Psoas muscle (tissue), 8 donors: ENCODE measurements at places on chromosomes 6 and 20.

DNA sequence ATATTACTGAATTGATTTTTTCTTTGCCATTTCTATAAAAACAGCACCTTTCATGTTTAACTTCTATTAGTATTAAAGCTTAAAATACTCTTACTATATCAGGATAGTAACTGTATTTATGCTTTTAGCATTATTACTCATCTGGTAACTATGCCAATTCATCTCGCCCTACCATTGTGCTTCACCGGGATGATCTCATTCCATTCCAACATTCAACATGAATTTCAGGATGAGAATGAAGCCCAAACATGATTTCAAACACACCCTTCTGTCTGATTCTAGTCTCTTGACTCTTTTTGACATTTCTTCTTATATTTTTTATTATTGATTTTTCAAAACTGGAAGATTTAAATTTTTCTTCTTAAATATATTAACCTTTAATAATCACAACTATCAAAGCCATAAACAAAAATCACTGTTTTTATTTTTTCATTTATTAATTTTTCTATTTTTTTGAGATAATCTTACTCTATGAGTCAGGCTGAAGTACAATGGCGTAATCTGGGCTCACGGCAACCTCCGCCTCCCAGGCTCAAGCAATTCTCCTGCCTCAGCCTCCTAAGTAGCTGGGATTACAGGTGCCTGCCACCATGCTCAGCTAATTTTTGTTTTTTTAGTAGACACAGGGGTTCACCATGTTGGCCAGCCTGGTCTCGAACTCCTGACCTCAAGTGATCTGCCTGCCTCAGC is 46.7 kb downstream of the GJA1 start:
- no peak for DNase-seq

DNA sequence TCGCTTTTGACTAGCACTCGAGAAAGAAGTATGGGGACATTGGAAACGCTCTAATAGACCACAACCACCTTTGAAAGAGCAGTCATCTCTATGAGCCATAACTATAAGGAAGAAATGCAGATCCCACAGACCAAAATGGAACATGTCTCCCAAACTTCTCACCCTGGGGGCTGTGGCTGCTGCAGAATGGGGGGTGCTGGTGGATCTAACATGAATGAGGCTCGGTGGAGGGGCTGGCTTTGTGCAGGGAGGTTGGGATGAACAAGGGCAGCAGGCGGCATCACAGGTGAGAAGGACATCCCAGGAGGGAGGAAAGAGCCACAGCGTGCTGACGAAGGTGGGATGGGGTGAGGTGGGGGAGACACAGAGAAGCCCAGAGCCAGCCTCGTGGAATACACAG is 10.5 kb upstream of the CCR6 start:
- DNase-seq = no peak

DNA sequence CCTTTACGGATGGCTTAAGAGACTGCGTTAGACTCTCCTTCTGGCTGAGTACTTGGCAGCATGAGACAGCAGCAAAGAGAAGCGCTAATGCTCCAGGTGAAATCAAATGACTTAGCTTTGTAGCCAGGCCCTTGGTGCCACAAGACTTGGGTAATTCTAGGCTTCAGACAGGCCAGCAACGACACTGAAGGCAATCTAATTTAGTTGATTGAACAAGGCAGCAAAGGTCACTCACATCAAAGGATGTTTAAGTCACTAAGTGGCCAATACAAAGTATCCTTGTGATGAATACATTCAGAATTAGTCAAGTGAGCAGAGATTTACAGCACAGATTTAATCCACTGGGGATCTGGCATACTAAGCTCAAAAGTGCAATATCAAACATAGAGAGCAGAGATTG is 113.2 kb downstream of the FAM83B start:
- no peak for DNase-seq

DNA sequence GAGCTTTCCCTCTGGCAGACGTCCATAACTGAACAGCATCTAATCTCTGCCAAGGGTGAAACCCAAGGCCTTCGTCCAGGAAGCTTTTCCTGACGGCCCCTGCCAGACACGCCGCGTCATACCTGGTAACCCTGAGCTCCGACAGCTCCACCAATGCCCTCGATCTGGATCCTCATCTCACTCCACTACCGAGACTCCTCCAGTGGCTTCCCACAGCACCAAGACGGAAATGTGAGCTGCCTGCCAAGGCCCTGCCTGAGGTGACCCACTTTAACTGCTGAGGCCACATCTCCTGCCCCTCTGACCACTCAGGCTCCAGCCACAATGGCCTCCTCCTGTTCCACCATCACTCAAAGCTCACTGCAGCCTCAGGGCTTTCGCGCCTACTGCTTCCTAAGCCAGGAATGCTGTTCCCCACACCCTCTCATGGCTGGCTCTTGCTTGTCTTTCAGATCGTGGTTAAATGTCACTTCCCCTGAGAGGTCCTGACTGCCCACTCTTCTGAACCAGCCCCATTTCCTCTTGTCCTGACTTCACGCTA is 143.2 kb downstream of the PREX1 start:
- DNase-seq = no peak

DNA sequence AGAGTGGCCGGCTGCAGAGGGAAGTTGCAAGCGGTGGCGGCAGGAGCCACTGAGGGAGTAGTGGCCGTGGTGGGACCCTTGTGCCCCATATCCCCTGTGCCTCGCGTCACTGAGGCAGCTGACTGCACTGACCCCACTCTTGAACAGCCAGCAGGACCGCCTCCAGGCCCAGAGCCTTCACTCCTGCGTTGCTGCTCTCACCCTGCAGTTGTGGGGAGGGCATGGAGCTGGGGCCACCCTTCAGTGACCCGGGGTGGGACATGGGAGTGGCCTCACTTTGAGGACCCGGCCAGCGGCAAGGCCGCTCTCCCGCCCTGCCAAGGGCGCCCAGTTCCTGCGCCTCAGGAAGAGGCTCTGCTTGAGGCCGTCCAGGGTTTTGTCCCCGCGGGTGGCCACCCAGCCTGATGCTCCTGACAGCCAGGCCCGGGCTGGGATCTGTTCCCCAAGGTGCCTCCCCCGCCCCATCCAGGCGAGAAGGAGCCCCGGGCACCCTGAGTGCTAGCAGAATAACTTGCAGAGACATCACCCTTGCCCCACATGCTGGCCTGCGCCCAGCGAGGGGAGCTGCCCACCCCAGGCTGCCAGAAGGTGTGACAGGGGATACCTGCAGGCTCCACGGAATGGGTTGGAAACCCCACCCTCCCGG is 44.4 kb downstream of the HLA-DRA start:
- no peak for DNase-seq

- peak; percentile 65 for DNase-seq
Measured at GRCh38 chr6:36660771-36661471, 17.6 kb upstream of the CDKN1A start.
